ENCODE measurements at places on chromosomes 5 and 9. TPM values are rescaled to one million over a fixed set of nuclear protein-coding genes. Genes with fewer than 3 reads are reported as not detected.

Gene PCDHGA7
- 7.8 TPM for polyA plus RNA-seq

- no peak for DNase-seq
Measured at GRCh38 chr5:62124266-62124665, 181.7 kb upstream of the KIF2A start.

GRCh38 chr5:176389135-176390123 is 878 bp downstream of the HIGD2A start:
- DNase-seq: no peak

GRCh38 chr9:129416821-129417539 is 203.9 kb downstream of the C9orf50 start:
- DNase-seq: no peak

GRCh38 chr5:172958331-172959046 is 735 bp upstream of the RPL26L1 start:
- peak; percentile 95 for DNase-seq

Gene SLC46A2
- polyA plus RNA-seq: not detected

DNA sequence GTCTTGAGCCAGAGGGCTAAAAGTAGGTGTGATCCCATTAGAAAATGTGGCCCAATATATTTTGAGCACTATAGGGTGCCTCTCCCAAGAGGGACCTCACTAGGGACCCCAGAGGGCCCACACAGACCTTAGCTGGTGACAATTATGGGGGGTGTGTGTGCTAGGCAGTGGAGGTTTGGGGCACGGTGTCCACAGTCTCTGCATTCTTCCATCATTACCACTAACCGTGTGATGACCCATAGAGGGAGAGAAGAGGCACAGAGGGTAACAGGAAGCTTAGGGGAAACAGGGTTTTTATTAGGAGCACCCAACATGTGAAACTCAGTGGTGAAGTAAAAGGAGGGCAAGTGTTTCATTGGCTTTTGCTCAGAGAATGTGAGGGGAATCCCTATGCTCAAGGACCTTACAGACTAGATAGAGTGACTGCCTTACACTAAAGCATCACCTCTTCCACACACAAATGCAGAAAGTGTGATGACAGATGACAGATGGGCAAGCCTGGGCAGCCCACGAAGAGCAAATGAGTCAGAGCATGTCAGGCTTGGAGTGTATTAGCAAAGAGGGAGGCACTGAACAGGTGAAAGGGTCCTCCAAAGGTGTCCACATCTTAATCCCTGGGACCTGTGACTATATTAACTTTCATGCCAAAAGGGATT is 2.5 kb upstream of the ACTL7A start:
- no peak for DNase-seq

GRCh38 chr9:79233542-79233941 is 338.2 kb upstream of the TLE4 start:
- peak; percentile 24 for DNase-seq

GRCh38 chr5:51386916-51387883 is 4.0 kb downstream of the ISL1 start:
- peak; percentile 33 for DNase-seq

DNA sequence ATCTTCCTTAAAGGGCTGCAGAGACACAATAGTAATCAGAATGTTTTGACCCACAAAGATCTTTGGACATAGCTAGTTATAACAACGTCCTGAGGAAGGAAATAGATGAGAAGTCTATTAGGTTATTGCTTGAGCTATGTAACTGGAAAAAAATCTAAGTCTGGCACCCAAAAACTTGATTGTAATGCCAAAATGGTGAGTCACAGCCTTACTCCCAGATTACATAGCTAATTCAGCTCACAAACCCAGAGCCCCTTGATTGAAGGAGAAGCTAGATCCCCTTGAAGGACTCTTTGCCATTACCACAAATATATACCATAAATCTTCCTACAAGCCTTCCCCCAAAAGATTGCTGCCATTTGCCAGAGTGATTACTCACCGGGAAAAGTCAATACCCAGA is 341.8 kb upstream of the KIF2A start:
- DNase-seq: no peak

- DNase-seq: no peak
Measured at GRCh38 chr5:80998590-80998979, 38.4 kb downstream of the RASGRF2 start.

Gene ITK
- not detected for polyA plus RNA-seq

Gene INSL6
- polyA plus RNA-seq: not detected

Gene FBN2
- 2.2 TPM for polyA plus RNA-seq

- no peak for DNase-seq
Measured at GRCh38 chr5:10866913-10867312, 105.9 kb upstream of the DAP start.

- no peak for DNase-seq
Measured at GRCh38 chr9:68781928-68782327, 76.9 kb downstream of the PIP5K1B start.

GRCh38 chr5:159905496-159905895 is 10.8 kb upstream of the ADRA1B start:
- no peak for DNase-seq

DNA sequence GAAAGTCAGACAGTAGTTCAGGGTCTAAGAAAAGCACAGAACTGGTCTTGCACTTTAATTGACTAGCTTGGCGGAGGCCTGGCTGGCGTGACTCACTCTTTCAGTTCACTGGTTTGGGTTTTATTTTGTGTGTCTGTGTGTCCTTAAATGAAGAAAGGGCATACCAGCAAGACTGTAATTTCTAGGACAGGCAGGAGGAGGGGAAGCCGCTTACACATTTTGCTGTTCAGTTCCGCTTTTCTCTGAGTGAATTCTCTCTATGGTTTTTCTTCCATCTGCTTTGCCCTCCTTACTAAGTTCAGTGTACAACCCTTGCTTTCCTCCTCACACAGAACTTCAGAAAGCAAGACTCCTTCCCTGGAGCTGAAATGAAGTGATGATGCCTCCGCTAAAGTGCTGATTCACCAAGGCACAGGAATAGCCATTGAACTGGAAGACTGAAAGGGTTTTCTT is 150.8 kb downstream of the MEF2C start:
- DNase-seq: no peak

Gene CLIC3
- 1.0 TPM for polyA plus RNA-seq

DNA sequence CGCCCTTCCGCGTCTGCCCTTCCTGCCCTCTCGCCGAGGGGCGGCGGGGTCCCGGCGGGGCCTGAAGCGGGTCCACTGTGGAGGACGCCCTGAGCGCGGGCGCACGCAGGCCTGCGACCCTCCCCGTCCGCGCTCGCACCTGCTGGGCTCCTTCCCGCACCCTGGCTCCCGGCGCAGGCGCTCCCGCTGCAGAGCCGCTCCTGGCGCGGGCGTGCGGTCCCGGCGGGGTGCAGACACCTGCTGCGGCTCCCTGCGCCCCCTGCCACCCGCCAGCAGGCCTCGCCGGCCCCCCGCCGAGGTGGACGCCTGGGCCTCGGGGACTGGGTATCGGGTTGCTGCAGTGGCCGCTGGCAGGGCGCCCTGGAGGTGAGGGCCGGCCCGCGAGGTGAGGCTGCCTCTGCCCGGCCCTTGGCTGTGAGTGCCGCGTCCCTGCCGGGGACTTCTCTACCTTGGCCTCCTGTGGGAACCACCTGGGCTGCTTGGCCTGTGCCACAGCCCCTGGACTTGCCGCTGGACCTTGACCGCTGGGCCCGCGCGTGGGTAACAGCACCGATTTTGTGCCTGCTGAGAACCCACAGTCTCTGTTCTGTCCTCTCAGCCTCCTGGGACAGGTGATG is 627 bp downstream of the ARRDC1 start:
- DNase-seq: peak; percentile 65

GRCh38 chr9:127318651-127319167 is 54.1 kb downstream of the GARNL3 start:
- DNase-seq: no peak

GRCh38 chr9:93949073-93949693 is 6.0 kb downstream of the BARX1 start:
- peak; percentile 30 for DNase-seq

- no peak for DNase-seq
Measured at GRCh38 chr9:101634741-101635409, 40.1 kb upstream of the PPP3R2 start.

GRCh38 chr5:135718651-135719050 is 115.8 kb upstream of the SLC25A48 start:
- no peak for DNase-seq

GRCh38 chr9:93192721-93193387 is 8.9 kb downstream of the WNK2 start:
- DNase-seq: no peak

DNA sequence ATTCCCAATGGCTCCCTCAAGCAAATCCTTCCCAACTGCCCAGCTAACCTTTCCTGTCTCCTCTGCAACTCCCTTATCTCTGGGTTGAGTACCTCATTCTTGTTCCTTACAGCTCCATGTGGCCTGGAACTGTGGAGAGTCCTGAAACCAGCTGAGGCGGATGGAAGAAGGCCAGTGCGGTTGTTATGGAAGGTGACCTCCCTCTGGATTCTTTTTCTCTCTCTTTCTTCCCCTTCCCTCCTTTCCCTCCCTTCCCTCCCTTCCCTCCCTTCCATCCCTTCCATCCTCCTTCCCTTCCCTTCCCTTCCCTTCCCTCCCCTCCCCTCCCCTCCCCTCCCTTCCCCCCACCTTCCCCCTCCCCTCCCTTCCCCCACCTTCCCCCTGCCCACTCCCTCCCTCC is 45.1 kb downstream of the IL31RA start:
- DNase-seq: no peak

Gene MLANA
- not detected for polyA plus RNA-seq

Gene NR2F1-AS1
- 7.4 TPM for polyA plus RNA-seq

DNA sequence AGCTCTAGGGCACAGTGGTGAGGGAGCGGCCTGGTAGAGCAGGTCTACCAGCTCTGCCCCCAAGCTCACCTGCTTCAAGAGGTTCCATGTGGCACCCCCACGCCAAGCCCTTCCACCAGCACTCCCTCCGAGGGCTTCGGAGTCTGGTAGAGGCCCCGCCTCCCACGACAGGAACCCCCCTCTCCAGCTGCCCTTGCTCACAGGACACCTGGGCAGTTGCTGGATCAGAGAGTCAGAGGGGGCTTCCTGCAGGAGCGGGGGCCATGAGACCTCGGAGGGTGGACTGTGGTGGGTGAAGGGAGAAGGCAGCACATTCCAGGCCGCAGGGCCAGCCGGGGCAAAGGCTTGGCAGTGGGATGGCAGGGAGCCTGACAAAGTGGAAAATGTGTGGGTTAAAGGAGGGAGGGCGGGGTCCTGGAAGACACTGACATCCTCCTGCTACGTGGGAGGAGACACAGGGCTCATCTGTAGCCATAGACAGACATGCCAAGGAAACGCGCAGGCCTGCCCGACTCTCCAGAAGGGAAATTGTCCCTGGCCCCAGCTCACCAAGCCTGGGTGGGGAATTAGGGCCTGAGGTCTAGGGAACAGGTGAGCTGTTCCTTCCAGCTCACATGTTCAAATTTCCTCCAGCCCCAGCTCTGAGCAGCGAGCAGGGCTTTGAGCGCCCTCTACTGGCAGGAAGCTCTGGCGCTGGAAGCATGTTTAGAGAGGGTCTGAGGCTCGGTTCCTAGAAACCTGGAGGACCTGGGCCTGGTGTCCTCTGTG is 74.2 kb downstream of the NTNG2 start:
- DNase-seq: peak; percentile 85

DNA sequence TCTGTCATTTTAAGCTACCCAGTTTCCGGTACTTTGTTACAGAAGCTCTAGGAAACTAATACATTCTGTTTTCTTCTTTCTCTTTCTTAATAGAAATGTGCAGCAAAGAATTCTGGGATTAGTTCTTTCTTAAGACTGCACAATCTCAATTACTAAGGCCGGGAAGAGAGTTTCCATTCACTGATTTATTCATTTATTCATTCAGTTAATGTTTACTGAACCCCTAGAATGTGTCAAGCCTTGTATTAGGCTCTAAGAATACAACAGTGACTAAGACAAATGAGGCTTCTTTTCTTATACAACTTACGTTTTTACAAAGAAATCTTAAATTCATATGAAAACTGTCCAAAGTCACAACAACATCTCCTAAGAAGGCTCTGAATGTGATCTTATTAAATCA is 27.5 kb upstream of the THG1L start:
- DNase-seq: no peak

DNA sequence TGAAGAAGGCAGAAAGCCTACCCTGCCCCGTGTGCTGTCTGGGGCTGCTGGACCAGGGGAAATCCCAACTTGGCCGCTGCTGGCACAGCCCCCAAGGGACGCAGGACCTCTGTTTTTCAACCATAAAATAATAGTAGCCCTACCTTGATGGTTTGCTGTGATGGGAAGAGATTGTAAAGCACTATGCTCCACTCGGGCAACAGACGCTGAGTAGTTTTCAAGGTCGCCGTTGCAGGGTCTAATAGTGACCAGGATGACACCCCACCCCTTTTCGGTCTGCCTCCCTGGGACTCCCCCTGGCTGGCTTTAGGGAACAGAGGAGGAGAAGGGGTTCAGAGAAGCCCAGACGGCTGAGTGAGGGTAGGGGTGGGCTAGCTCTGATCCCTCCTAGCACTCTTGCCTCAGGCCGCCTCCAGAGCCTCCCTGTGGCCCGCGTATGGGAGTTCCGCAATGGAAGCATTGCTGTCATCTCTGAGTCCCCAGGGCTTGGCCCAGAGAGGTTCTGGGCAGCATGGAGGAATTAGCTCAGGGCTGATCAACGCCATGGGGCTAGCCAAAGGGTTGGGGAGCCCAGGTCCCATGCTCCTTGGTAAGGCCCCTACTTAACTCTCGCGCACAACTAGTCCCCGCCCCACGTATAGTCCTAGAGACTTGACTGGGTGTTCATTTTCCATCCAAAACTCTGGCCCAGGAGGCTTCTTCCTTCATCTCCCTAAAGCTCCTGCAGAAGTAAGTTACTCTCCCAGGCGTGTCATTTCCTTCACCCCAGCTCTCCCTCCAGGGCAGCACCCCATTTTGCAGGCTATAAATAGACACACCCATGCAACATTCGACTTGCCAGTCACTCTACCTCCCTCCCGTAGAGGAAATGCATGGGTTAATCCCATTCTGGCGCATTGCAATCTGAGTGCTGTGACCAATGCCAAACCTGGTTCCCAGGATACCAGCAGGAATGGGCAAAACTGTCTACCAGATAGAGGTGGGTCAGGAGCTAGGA is 1.1 kb upstream of the IRF1 start:
- no peak for DNase-seq

DNA sequence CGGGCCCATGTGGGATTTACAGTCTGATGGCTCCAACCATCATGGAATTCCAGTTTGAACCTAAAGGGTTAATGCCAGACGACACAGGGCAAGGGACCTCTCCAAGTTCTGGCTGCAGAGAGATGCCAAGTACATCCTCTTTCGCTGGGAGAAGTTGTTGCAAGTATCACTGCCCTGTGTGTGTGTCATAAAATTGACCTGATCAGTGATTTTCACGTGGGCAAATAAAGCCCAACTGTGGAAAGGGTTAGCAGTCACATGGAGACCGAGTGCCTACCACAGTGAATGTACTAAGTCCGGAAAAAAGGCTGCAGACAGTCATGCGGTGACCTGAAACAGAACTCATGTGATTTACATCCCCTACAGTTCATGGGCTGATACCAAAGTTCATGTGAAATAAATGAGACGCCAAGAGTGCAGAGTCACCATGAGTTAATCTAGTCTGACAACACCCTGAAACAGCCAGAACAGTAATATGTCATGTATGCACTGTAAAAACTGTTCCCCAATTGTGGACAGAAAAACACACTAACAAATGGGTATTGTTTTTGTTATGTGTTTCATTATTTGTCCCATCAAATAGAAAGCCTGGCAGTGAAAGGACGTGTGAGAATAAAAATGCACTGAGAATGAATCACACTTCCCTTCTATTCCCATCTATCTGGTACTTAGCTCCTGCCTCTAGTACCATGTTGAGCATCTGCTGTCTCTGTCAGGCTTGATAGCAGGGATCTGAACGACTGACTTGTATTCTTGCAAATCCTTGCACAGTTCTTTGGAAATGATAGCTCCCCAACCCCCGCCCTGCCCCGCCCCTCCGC is 115.7 kb downstream of the SUSD1 start:
- no peak for DNase-seq

Gene ACTBL2
- polyA plus RNA-seq: 0.99 TPM

- DNase-seq: no peak
Measured at GRCh38 chr5:84259283-84260045, 125.2 kb downstream of the EDIL3 start.

Gene SMIM3
- 39.9 TPM for polyA plus RNA-seq
